ENCODE measurements at places on chromosomes 5 and 9.

GRCh38 chr5:36261186-36261585 is 19.5 kb upstream of the NADK2 start:
- DNase-seq = no peak

GRCh38 chr5:110045158-110045557 is 355.4 kb downstream of the MAN2A1 start:
- DNase-seq = peak; percentile 6

DNA sequence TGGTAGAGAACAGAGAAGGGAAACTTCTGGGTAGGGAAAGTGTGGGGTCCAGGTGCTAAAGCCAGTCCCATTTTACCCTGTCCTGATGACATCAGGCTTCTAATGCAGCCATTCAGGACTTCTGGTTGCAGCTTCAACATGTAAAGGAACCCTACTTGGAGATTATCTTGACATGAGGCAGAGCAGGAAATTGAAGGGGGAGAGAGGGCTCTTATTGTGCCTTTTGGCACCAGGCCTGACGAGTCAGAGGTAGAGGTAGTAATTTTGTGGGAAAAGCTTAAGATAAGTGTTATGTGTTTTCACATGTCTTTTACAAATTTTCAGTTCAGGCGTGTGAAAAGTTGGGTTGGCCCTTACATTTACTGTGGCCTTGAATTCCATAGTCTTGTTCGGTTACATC is 102.4 kb upstream of the APC start:
- no peak for DNase-seq

GRCh38 chr5:154829589-154830218 is 20.7 kb downstream of the FAXDC2 start:
- peak; percentile 42 for DNase-seq

GRCh38 chr5:107449369-107449768 is 221.4 kb downstream of the EFNA5 start:
- no peak for DNase-seq

DNA sequence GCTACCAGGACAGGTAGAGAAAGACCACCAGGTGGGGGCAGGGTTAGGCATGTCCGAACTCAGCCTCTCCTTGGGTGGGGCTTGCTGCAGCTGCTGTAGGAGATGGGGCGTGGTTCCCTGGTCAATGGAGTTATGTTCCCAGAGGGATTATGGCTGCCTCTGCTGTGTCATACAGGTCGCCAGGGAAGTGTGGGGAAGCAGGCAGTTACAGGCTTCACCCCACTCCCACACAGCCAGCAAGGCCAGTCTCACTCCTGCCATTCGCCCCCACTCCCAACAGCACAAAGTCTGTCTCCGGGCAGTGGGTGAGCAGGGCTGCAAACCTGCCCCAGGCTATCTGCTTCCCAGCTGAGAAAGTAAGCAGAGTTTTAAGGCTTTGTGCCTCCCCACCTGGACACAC is 20.0 kb upstream of the CEP72 start:
- DNase-seq = no peak

DNA sequence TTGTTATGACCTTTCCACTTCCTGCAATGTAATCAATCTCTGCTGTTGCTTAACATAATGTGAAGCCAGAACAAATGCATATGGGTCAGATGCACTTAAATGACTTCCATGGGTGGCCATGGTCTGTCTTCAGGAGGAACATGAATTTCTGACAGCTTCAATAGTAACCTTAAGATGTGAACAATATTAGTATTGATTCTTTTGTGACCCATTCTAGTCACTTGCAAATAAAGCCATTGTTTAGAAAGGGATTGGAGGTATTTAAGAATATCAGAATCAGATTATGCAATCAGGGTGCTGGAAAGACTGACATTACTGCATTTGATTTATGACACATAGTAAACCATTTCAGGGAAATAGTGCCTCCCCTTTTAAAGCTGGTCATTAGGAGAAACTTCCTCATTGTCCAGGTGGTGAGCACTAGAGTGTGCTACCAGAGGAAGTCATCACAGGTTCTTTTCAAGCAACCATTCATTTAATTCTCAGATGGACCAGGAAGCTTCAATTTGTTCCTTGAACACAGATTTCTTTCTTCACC is 32.1 kb downstream of the GRIN3A start:
- DNase-seq = no peak

GRCh38 chr5:22391956-22392355 is 461.2 kb downstream of the CDH12 start:
- DNase-seq = no peak

GRCh38 chr9:1946526-1947283 is 68.4 kb upstream of the SMARCA2 start:
- no peak for DNase-seq

DNA sequence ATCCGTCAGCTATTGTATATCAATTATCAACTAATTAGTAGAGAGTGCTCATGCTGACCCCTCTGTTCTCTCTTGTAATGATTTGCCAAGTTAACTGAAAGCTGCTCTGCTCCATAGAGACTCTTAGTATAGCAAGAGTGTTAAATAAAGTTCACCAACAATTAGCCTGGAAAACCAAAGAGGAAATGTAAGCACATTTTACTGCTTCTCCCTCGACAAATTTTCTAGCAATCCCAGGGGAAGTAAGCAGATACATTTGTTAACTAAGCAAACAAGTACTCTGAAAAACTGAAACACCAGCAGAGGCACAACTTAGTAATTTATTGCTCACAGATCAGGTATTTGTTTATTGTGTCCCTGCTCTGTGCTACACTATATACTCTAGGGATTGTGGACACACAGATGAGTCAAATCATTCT is 162.2 kb downstream of the GLIS3 start:
- peak; percentile 86 for DNase-seq
